ENCODE measurements at places on chromosomes 13 and 19. TPM values are rescaled to one million over a fixed set of nuclear protein-coding genes. Genes with fewer than 3 reads are reported as not detected.

ZNF486 gene
- polyA plus RNA-seq = 4.9 TPM

ZNF44 gene
- 9.0 TPM for polyA plus RNA-seq

SYCN gene
- not detected for polyA plus RNA-seq

KLHL1 gene
- polyA plus RNA-seq = not detected

- DNase-seq = no peak
Measured at GRCh38 chr19:12754465-12755196, 3.0 kb downstream of the BEST2 start.

DNA sequence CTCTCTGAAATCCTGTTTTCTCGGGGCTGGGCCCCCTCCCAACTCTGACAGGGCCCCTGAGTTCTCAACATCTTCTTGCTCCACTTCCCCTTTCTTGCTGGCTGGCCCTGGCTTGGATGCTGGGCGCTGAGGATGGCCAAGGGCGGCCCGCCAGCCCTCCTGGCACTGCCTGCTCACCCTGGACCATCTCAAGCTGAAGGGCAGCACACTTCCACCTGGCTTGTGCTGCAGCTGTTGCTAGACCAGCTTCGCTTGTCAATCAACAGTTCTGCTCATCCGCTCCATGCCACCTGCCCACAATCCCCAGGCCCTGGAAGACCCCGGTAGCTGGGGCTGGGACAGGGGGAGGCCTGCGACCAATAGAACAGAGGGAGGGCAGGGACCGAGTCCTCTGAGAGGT lies 6.9 kb upstream of the GMIP start:
- DNase-seq = no peak

GRCh38 chr13:36981156-36981743 lies 17.9 kb downstream of the ALG5 start:
- DNase-seq = peak; percentile 36

- no peak for DNase-seq
Measured at GRCh38 chr13:29472332-29472961, 123.0 kb downstream of the SLC7A1 start.

DNA sequence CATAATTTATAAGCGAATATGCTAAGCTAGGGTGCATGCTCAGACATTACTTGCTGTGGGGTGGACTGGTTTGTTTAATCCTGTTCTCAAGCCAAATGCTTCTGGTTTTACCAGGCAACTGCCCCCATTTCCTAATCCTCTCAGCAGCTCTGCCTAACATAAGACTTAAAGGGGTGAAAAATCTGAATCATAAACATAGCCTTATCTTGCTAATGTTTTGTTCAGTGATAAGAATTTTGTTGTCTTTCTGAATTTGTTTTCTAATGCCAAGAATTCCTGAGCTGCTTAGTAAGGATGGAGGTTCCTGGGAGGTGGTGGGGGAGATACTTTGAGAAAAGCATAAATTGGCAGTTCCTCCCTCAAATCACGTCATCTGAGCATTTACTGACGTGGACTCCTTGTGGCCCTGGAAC lies 42.7 kb downstream of the ING1 start:
- no peak for DNase-seq

GRCh38 chr13:79681069-79681468 lies 200.1 kb downstream of the NDFIP2 start:
- DNase-seq = no peak

GRCh38 chr13:98307463-98308085 lies 130.5 kb upstream of the RNF113B start:
- DNase-seq = no peak

DNA sequence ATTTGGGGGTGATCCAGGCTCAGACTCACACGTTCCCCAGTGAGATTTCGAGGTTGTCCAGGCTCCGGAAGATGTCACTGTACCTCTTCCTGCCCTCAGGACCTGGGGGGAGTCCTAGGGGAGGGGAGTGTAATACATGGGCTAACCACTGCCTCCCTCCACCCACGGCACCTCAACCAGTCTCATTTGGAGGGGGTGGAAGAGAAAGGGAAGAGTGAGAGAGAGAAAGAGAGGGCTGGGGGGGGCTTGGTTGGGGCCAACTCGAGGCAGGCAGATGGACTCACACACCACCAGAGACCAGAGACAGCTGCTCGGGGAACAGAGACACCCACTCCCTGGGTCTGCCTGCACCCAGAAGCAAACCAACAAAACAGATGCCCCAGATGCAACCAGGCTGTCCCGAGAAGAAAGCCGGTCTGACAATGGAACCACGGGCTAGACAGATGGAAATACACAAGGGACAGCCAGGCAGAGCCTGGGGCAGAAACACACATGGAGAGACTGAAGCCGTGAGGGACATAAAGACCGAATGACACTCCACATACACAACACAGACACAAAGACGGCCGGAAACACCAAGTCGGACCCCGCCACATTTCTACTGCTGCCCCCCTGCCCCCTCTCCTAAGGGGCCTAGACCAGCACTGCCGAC lies 825 bp downstream of the GMIP start:
- no peak for DNase-seq

GRCh38 chr19:19719798-19720197 lies 13.1 kb downstream of the ZNF14 start:
- DNase-seq = no peak

- DNase-seq = no peak
Measured at GRCh38 chr19:6718741-6719539, 1.5 kb downstream of the C3 start.

DNA sequence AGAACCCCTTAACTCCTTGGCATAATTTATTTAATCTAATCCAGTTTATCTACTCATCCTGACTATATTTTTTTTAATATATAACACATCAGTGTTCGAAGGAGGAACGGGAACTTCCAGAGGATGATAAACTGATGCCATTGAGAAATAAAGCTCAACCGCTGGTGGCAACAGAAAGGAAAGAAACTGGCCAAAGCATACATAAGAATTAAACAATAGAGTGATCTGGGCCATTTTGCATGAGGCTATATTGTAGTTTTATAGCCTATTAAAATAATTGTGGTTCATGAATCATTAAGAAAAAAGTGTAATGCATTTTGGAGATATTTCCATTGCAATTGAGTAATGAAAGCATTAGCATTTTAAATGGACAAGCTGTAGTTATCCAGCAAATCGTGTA lies 94.2 kb downstream of the FRY start:
- no peak for DNase-seq
